ENCODE measurements at places on chromosomes 7 and 10.

GRCh38 chr10:110699859-110700468, 55.8 kb downstream of the RBM20 start:
- DNase-seq: no peak

GRCh38 chr7:125173571-125173970, 243.9 kb upstream of the POT1 start:
- no peak for DNase-seq

DNA sequence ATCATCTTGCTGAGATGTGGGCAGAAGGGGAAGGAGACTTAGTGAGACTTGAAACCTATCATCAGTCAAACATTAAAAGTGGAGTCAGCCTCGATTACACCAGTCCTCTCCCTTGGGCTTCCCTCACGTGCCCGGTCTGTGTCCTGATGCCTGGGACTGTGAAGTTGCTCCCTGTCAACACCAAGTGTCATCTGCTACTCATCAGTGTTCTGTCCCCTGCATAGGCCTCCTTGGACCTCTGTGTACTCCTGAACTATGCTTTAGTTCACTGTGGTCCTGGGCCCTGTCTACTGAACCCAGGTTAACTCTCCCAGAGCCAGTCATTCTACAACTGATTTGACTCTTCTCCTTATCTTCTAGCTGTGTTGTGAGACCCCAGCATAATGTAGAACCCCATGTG, 506.3 kb downstream of the TYW1 start:
- DNase-seq: no peak

DNA sequence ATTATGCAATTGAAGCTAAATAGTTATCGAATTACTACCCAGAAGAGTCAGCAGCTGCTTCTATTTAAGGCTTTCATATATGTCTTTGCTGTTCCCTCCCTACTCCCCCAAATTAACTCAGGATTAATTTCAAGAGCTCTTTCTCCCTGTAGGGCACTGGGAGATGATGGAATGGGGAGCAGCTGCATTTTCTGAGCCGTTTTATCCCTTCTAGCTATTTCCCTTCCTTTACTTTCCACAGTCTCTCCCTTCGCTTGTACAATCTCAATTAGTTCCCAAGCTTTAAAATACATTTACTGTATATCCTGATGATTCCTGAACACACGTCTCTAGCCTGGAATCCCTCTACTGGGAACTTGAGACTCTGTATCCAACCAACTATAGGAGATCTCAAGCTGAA, 19.8 kb upstream of the TSPAN12 start:
- DNase-seq: no peak

GRCh38 chr10:13994932-13995331, 335.8 kb downstream of the FRMD4A start:
- no peak for DNase-seq

- no peak for DNase-seq
Observed at GRCh38 chr10:10677479-10677878, 340.2 kb upstream of the CELF2 start.

DNA sequence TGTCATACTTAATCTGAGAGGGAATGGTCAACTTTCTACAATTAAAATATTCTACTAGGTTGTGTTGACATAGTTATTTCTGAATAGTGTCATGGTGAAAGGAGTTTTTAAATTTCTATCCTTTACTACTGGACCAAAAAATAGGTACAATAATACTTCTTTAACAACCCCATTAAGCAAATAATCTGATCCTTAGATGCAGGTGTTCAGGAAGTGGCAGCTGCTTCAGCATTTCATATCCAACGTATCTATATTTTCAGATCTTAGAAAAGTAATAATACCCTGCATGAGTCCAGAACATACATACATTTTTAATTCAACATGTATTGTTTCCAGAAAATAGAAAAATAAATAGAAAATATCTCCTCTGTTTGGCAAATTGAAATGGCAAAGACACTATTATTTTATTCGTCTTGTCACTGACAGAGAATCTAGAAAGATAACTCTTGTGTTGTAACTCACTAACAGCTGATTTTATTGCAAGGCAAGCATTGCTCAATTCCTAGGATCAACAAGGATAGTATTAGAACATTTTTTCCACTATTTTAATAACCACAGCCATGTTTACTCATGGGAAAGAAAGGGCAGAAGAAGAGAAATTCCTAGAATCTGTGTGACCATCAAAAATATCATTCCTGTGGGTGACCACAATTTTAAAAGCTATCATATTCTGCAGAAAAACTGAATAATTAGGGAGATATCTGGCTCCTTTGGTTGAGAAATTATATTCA, 159.3 kb upstream of the CNTNAP2 start:
- no peak for DNase-seq

GRCh38 chr7:140369294-140369693, 29.0 kb downstream of the SLC37A3 start:
- no peak for DNase-seq

DNA sequence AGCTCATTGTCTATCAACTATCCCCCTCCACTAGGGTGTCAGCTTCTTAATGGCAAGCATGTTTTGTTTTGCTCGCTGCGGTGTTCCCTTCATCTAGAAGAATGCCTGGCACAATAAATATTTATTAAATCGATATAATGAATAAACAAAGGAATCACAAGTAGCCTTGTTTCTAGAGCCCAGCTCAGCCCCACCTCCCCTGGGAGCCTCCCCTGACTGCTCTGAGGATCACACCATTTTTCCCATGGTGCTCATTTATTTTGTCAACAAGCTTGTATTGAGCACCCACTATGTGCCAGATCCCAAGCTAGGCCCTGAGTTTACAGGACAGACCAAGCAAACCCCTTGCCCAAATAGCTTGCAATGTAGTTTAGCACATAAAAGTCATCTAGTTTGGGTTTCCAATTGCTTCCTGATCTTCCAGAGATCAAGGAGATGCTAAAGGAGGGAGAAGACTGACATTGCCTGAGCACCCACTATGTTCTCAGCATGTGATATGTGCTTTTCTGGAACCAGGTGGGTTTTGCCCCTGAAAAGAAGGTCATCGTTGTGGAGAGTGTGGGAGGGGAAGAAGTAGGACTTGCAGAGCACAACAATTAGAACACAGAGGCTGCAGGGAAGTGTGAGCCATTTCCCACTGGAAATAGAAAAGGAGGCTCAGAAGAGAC, 42.3 kb upstream of the GPAM start:
- no peak for DNase-seq

DNA sequence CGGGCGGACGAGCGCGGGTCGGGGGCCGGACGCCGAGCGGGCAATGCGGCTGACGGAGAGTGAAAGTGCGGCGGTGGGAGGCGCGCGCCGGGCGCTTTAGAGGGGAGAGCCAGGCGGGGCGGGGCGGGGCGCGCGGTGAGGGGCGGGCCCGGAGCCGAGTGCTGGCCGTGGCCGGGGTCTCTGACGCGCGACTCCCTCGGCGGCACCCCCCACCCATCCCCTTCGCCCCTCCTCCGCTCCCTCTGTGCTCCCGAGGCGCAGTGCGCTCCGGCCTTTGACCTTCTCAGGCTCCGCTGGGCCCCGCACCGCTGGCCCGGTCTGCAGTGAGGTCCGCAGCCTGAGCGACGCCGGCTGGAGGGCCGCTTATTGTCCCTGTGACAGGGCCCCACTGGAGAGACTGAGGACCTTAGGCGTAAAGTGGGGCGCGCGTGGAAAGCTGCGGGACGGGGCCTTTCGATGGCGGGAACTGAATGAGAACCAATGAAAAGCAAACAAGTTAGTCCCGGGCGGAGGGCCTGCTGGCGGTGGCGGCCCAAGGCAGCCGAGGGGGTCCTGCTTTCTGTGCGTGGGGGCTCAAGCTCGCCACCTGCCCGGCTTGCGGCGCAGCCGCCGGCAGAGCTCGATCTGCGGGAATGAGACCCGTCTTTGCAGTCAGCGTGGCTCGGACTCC, at the start of gene CXCL12:
Gene CXCL12, minus strand, starts transcription at position 72 of the 670 bp plus-strand sequence. CDS start 92 bp downstream, outside the sequence.
- no peak for DNase-seq

GRCh38 chr10:80204677-80205476, 460 bp downstream of the ANXA11 start:
- peak; percentile 76 for DNase-seq

DNA sequence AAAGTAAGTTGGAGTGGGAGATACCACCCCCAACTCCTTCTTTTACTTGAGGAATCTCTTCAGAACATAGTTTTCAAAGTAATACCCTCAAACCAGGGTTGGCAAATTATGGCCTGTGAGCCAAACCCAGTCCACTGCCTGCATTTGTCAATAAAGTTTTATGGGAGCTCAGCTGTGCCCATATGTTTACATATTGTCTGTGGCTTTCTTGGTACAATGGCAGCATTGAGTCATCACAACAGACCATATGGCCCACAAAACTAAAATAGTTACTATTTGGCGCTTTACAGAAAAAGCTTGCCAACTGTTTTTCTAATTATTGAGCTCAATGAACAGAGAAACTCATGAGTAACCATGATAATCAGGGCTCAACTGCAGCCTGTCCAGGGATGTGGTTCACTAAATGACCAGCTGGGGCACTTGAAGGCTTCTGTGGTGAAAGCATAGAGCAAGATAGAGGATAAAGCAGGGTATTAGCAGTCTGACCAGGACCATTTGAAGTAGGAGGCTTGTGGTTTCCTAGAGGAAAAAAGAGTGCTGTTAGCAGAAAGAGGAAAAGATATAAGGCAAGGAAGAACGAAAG, 196.0 kb upstream of the GRB10 start:
- DNase-seq: no peak

GRCh38 chr7:135745703-135746312, 2.8 kb downstream of the FAM180A start:
- DNase-seq: no peak

DNA sequence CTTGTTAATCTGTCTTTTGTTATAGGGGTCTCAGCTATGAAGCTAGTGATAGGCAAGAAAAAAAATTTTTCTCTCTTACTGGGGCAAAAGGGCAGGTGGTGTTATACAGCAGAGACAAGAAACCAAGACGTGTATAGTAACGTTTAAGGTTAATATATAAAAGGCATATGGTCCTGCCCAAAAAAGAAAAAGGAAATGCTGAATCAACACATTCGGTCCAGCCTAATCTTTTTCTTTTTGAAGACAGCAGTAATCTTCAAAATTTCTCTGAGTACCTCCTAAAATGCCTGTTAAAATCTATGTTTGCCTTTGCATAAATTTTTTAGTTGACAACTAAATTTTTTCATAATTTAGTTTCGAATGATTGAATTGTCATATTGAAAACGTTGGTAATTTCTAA, 54.5 kb downstream of the P4HA1 start:
- no peak for DNase-seq

- no peak for DNase-seq
Observed at GRCh38 chr7:80139236-80139635, 4.6 kb downstream of the GNAI1 start.

- no peak for DNase-seq
Observed at GRCh38 chr10:50279489-50279888, 28.2 kb upstream of the ASAH2 start.

DNA sequence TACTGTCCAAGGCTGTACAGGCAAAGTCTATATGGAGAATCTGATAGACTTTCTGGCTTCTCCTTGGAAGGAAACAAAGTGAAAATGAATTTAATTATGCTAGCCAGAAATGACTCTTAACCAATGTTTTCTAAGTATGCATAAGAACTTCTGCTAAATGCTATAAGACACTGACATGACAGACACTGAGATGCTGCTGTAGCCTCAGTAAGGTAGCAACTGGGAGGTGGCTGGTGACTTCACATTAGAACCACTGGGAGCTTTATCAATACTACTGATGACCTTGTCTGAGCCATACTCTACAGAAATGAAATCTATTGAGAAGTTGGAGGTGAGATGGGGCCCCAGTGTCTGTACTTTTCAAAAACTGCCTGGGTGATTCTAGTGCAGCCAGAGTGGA, 188.6 kb downstream of the ZNF365 start:
- no peak for DNase-seq

DNA sequence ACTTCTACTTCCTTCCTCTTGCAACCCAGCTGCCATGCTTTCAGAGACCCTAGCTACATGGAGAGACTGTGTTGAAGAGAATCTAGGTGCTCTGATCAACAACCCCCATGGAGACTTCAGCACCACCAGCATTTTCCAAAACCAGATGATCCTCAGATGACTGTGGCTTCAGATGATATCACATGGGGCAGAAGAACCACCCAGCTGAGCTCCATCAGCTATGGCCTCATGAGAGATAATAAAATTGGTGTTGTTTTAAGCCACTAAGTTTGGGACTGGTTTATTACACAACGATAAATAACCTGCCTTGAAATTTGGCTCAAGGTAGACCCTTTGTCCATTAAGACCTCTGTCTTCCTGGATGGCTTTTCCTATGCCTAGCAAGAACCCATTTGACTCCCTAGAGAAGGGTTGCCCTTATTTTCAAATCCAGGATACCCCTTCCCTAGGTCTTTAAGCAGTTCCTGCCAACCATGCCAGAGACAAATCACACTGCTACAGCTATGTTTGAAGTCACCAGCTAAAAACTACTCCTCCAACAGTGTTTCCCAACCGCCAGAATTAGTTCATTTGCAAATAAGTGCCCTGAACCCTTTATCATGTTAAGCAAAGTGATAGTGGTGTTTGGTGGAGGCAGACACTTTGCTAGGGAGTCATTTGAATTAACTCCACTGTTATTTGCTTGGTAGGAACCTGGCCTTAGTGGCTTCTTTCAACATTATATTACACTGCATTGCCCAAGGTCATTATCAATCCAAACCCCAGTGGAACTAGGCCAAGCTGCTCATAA, 136.9 kb upstream of the PALS2 start:
- no peak for DNase-seq

DNA sequence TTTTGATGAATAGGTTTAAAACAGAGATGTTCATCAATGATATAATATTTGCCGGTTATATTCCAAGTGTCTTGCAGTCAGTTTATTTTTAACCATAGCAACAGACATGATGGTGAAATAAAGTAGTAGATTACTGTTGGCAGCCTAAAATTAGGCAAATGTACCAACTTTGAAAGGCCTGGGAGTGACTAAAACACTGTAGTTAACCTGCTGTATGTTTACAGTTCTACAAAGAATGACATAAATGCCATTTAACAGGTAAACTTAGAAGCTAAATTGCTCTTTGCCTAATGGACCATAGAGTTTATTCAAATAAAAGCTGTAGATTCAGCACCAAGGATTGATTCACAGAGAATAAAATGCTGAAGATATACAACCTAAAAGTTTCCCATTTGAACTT, 64.1 kb downstream of the PHTF2 start:
- no peak for DNase-seq

DNA sequence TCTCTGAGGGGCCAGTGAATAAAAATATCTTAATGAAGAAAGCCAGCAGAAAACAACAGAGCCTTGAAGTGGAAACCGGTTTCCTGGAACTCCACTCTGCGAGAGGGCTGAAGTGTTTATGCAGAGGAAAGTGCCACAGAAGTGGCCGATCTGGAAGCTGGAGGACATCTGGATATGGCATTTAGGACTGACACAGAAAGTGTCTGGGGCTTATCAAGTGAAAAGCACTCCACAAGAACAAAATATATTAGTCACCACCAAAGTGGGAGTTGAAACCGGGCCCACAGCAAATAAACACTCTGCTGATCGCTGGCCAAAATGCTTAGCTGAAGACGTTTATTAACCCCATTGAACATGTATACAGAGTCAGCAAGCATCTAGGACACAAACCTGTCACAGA, 7.8 kb downstream of the NOD1 start:
- no peak for DNase-seq

- DNase-seq: no peak
Observed at GRCh38 chr10:43983856-43984271, 335.2 kb upstream of the ZNF32 start.
